Esophagus muscularis mucosa (tissue), 4 donors: ENCODE measurements at places on chromosomes 11 and 22. TPM values are rescaled to one million over a fixed set of nuclear protein-coding genes. Genes with fewer than 3 reads are reported as not detected.

DNA sequence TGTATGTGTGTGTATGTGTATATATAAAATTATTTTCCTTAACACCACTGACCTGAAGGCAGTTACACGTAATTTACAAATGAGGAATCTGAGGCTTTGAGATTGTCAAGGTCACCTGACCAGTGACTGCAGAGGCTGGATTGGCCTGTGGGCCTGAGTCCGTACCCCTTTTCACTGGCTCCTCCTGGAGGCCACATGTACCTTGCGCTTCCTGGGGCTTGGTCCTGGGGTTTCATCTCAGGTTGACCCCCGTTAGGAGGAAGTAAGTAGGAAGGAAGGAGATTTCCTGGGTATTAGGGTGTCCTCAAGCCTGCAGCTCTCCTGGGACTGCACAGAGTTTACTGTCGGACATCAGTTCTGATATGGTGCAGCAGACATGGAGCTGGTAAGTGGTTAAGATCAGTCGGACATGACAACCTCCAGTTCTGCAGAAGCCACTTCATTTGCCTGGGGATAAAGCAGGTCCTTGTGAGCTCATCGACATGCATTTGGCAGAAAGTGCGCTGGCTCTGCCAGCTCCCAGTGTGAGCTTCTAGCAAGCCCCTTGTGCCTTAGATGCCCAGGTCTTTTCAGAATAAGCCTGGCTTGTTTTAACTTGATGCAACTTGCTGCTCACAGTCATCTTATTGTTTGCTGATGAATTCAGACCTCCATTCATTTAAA is 36.6 kb downstream of the ST3GAL4 start:
- no peak for DNase-seq

RHOG gene
- 53.6 TPM for total RNA-seq

PHETA2 gene
- 16.6 TPM for total RNA-seq

- DNase-seq = no peak
These were observed 1129.3 kb upstream of the RAG2 start for GRCh38 chr11:37727371-37727770.

ARCN1 gene
- 83.9 TPM for total RNA-seq

GRCh38 chr11:64801158-64801464 is 1.9 kb downstream of the MAP4K2 start:
- no peak for DNase-seq

SYNGR1 gene
- total RNA-seq = 29.4 TPM
